ENCODE measurements at places on chromosomes 2 and 18. TPM values are rescaled to one million over a fixed set of nuclear protein-coding genes. Genes with fewer than 3 reads are reported as not detected.

Gene PLGLB2
- 0.30 TPM for total RNA-seq

Gene PCARE
- not detected for total RNA-seq

Gene LTBP1
- 406 TPM for total RNA-seq

Gene ICOS
- total RNA-seq: not detected

Gene STK36
- 37.0 TPM for total RNA-seq

Gene CFAP65
- total RNA-seq: not detected

Gene C2orf78
- not detected for total RNA-seq

Gene ANKRD53
- 1.5 TPM for total RNA-seq

Gene AP1S3
- 12.6 TPM for total RNA-seq

Gene CGREF1
- total RNA-seq: 10.4 TPM

Gene CDKL4
- total RNA-seq: 3.3 TPM

Gene TNFAIP6
- 41.6 TPM for total RNA-seq

Gene C1GALT1C1L
- total RNA-seq: 0.74 TPM

Gene TGFA
- total RNA-seq: 0.28 TPM

Gene RAMP1
- total RNA-seq: 0.23 TPM

Gene VIT
- total RNA-seq: 0.30 TPM

Gene SEPTIN10
- 56.4 TPM for total RNA-seq

Gene MBOAT2
- total RNA-seq: 65.9 TPM

Gene KIAA2012
- 0.09 TPM for total RNA-seq

Gene ARHGEF4
- total RNA-seq: 7.4 TPM

Gene CPLX4
- total RNA-seq: not detected

Gene KCNG2
- total RNA-seq: not detected

Gene IL18RAP
- not detected for total RNA-seq

Gene CYTIP
- total RNA-seq: not detected

Gene ALPP
- not detected for total RNA-seq

Gene HNMT
- total RNA-seq: 24.9 TPM

Gene NETO1
- 0.74 TPM for total RNA-seq

Gene NEUROD1
- not detected for total RNA-seq

Gene VSNL1
- total RNA-seq: not detected
